H7 (cell line): ENCODE measurements at places on chromosomes 6 and 20.
A peak's percentile ranks its signal among the peaks of the same experiment; 100 is the strongest.

DNA sequence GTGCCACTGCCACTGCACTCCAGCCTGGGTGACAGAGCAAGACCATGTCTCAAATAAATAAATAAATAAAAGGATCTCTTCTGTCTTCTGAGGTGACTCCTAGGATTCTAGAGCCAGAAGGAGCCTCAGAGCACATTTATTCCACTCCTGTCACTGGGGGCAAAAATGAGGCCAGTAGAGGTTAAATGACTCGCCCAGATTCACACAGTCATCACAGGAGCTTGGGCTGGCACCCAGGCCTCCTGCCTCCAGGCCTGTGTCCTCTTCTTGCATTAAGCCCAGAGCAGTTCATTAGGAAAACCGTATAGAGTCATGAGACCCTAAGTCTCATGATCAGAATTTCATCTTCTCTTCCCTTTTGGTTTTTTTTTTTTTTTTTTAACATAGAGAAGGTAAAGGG is 243.3 kb downstream of the NRN1 start:
- DNase-seq: no peak

DNA sequence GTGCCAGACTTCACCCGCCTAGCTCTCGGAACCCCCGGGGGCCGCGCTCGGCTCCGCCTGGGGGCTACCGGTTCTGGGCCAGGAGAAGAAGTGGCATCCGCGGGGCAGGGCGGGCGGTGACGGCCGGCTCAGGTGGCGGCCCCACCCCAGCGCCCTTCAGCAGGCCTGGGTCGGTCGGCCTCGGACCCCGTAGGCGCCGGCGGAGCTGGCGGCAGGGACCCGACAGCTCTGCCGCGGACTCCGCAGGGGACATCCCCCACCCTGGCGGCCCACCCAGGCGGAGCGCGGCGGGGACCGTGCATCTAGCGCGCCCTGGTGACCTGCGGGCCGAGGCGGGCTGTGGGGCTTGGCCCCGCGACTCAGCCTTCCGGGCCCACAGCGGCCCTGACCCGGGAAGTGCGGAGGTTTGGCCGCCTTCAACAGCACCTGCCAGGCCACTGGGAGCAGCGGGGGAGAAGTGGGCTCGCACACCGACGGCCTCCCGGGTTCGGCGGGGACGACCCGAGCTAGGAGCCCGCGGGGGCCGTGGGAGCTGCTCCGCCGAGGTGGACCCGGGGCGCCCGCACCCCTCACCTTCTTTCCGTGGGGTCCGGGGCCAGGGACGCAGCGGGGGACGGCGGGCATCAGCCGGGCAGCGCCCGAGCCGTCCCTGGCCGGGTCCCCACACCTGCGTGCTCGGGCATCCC is 87.1 kb downstream of the TMEM242 start:
- DNase-seq: peak; percentile 88

- DNase-seq: no peak
Measured at GRCh38 chr20:10404023-10404628, 29.9 kb downstream of the MKKS start.

DNA sequence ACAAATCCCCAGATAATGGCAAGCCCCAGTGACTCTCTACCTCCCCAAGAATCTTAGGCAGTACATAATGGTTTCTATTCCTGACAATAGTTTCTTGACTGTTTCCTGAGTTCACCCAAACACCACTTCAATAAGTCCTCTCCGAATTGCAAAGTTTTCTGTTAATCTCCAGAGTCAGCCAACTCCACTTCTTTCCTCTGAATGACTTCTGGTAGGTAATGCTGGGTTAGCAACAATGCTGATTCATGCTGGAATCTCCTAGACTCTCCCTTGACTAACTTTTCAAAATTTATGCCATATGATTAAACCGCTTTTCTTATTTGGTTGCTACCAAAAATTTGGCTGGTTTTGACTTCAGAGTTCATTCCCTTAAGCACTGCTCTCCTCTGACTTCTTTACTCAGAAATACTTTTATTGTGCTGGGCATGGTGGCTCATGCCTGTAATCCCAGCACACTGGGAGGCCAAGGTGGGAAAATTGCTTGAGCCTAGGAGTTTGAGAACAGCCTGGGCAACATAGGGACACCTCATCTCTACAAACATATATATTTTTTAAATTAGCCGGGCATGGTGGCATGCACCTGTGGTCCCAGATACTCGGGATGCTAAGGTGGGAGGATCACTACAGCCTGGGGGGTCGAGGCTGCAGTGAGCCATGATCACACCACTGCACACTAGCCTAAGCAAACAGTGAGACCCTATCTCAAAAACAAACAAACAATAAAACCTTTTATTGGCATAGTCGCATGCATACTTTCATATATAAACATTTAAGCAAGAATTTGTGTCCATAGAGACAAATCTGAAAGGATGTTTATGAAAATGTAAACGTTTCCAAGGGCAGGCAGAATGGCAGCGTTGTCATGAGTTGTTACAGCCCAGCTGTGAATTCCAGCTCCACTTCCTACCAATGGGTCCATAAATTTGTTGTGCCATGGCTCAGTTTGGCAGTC is 249.3 kb upstream of the PLN start:
- DNase-seq: no peak

DNA sequence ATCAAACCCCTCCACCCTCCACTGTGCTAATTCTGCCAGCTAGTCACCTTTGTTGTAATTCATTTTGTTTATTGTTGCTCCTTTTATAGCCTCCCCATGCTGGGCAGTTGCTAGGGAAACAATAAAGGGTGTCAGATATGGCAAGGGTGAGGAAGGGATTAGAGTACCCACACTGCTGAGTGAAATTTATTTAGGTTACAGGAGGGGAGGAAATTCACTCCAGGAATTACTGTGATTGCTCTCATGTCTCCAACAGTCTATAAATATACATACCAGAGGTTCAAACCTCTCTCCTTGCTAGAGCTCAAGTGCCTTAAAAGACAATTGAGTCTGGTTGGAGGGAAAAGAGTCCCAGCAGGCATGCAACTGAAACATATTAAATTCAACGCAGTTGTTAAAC is 90.6 kb upstream of the ADGRF1 start:
- no peak for DNase-seq

DNA sequence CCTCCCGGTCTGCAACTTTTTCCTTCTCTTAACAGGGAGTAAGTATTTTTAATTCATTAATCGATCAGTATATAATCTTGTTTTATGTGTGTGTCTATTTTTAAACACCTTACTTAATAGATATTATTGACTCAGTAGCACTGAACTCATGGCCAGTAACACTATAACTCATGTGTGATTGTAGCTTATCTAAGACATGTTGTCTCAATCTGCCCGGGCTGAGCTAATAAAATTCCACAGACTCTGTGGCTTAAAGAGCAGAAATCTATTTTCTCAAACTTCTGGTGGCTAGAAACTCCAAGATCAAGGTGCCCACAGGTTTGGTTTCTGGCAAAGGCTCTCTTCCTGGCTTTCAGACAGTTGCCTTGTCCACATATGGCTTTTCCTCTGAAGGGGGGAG is 68.8 kb upstream of the TNFAIP3 start:
- no peak for DNase-seq

- DNase-seq: no peak
Measured at GRCh38 chr20:59733351-59733750, 129.0 kb downstream of the PHACTR3 start.

- DNase-seq: no peak
Measured at GRCh38 chr6:158868122-158868480, 48.9 kb upstream of the EZR start.

DNA sequence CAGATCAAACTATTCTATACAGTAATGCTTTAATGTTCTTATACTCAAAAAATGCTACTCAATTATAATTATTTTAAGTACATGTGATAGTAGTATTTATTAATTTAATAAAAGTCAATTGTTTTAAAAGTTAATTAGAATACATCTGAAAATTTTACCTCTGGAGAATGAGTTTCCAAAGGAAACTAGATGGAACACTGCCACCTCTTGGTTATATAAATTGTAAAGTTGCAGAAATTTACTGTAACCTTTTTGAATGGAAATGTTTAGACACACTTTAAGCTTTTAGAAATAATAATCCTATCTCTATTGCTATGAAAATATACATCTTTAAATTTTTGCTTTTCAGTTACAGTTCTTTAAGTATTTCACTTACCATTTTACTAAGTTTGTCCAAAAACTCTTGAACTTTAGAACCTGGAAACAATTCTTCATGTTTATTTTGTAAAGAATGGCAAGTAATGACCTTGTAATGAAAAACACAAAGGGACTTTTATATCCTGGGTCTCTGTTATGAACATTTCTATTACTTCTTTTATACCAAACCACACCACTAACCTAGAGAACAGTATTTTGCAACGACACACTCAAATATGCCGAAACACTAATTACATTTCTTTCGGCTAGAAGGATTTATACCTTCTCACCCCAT is 10.9 kb upstream of the BMP5 start:
- DNase-seq: no peak

GRCh38 chr6:568954-569523 is 87.9 kb downstream of the HUS1B start:
- no peak for DNase-seq

GRCh38 chr6:158439255-158439654 is 120.6 kb upstream of the TMEM181 start:
- no peak for DNase-seq

DNA sequence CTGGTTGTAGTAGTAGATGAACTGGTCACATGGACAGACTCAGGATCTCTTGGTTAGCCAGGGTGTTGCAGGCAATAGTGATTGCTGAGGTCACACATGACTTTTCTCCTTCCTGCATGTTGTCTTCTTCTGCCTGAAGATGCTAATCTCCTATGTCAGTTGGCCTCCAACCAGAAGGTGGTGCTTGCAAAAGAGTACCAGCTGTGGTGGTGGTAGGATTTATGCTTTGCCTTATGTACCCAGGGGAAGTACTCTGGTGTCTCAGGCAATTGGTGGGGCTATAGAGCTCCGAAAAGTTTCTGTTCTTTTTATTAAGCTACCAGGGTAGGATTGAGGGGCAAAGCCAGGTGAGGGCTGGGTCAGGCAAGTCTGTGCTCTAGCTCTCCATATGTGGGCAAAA is 98.5 kb downstream of the CARMIL1 start:
- no peak for DNase-seq

DNA sequence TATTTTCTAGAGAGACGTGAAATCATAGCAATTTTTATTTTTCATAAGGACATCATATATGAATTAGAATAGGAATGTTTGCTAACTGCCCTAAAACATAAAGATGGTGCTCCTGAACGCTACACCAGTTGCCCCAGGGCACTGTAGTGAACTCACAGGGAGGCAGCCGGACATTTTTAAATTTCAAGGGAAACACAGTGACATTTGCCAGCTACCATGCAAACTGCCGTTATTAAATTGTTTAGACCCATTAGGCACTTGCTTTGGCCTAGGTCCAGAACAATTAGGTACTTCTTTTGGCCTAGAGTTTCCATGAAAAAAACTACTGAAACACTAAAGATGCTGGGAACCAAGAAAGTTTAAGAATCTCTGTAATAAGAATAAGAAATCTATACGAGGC is 24.9 kb upstream of the CFAP206 start:
- DNase-seq: no peak

DNA sequence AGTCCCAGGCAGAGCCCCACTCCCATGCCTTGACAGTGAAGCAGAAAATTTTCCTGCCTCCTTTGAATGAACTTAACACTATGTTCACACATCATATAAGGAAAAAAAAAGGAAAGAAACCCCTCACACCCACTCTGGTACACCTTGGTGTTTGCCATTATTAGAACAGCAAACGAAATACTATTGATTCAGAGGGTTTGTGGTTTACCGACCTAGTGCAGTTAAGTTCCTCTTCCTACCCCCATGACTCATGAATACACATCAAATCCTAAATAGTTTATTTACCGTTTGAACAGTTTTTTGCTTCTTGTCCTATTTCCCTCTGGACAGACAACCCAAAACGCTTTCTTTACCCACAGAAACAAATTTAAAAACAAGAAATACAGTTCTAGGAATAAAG is 237.7 kb downstream of the FOXA2 start:
- DNase-seq: no peak

- DNase-seq: no peak
Measured at GRCh38 chr6:170142559-170142958, 148.3 kb downstream of the DLL1 start.

- DNase-seq: no peak
Measured at GRCh38 chr20:10487142-10488136, 52.3 kb downstream of the SLX4IP start.

GRCh38 chr6:22925920-22926789 is 356.8 kb downstream of the HDGFL1 start:
- no peak for DNase-seq

- DNase-seq: no peak
Measured at GRCh38 chr6:135231469-135231844, 50.3 kb downstream of the MYB start.

- DNase-seq: no peak
Measured at GRCh38 chr6:44706011-44706410, 318.5 kb downstream of the CDC5L start.

DNA sequence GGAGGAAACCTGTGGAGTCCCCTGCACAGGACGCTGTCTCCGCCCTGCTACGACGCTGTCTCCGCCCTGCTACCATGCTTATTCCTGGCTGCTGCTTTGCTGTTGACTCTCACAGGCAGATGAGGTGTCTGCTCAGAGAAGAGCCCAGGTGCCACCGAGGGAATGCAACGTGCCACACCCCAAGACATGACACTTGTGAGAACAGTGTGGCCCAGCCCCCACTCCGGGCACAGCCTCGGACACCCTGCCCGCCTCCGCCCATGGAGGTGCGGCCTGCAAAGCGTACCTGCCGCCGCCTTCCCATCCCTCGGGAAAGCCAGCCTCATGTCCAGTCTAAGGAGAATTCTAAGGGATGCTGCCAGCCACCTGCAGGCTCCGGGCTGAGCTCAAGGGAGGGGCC is 15.6 kb upstream of the MRGBP start:
- DNase-seq: no peak

DNA sequence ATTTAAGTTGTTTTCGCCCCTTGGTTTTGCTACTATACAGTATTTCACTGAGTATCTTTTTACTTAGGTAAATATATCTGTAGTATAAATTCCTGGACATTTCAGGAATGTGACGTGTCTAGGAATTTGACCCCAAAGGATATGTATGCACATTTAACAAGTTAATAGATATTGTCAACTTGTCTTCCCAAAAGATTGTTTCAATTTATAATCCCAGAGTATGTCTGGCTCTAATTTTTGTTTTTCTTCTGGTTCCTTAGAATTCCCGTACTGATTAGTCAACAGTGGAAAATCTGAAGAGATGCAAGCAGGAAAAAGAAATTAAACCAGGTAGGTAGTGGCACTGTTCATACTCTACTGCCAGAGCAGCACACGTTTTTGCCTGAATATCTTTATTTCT is 7.2 kb downstream of the PKIG start:
- DNase-seq: no peak

DNA sequence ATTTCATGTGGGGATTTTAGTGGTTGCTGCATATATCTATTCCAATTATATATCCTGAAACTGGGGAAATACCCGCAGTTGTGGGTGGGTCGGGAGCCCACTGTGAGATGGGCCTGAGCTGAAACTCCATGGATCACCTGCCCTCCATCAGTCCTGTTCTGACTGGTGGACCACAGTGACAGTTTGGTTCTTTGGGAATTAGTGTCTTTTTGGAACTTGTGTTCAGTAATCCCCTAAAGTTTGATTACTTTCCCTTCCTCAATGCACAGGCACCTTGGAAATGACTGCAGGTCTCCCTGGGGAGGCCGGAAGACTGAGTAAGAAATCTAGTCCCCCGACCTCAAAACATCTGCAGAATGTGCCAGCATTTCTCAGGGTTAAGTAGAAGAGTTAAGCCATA is 11.3 kb downstream of the STK35 start:
- no peak for DNase-seq
